ENCODE measurements at places on chromosomes 3 and 15.

DNA sequence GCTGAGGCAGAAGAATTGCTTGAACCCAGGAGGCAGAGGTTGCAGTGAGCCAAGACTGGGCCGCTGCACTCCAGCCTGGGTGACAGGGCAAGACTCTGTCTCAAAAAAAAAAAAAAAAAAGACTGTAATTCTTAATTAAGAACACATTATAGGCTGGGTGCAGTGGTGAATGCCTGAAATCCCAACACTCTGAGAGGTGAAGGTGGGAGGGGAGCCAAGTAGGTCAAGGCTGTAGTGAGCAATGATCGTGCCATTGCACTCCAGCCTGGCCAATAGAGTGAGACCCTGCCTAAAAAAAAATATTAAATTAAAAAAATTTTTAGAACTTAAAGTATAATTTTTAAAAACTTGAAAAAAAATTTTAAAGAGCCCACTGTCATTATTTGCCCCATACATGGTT lies 13.4 kb upstream of the ARPIN start:
- DNase-seq, result no peak

GRCh38 chr3:115022835-115023398 lies 124.2 kb downstream of the ZBTB20 start:
- no peak for DNase-seq

DNA sequence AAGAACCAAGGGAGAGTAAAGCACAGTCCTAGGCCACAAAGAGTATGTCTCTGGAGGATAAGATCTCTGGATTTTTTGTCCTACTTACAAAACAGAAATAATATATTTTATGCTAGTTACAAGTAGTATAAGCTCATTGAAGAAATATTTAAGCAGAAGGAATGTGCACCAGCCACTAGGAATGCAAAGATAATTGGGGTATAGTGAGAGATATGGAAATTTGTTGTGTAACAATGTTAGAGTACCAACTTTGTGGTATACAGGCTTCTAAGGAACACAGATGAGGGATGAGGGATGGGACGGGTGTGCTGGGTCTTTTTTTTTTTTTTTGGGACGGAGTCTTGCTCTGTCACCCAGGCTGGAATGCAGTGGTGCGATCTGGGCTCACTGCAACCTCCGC lies 26.5 kb downstream of the AKAP13 start:
- DNase-seq, result no peak

DNA sequence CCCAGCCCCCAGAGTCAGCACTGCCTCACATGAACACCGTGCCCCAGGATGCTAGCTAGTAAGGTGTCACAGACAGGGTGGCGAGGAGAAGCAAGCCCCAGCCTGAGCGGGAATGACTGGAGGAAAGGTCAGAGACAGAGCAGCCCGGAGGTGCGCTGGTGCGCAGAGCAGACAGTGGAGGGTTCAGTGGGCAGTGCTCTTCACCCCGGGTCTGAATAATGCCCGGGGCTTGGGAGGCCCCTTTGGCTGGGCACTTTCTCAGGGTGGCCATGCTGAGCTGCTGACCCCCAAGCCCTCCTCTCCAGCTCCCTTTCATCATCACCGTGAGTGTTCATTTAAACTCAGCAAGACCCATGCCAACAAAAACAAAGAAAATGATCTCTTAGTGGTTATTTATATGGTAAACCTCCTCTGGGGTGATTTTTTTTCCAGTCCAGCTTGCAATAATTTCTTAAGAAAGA lies 110.8 kb downstream of the VGLL4 start:
- DNase-seq, result no peak

DNA sequence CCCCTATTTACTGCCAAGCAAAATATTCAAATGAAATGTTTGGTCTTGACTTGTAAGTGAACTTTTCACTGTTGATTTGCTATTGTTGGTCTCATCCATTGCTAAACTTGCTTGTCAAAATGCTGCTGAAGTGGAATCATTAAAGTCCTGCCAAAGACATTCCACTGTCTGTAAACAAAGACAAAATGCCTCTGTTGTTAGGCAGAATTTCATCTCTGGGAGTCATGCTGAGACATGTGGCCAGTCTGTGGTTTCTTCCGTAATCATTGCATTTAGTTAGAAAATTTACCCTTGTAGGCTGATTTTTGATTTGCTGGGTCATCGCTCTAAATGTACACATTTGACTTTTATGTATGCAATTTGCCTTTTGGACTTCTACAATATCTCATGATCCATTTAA lies 577.7 kb downstream of the MECOM start:
- DNase-seq, result no peak

DNA sequence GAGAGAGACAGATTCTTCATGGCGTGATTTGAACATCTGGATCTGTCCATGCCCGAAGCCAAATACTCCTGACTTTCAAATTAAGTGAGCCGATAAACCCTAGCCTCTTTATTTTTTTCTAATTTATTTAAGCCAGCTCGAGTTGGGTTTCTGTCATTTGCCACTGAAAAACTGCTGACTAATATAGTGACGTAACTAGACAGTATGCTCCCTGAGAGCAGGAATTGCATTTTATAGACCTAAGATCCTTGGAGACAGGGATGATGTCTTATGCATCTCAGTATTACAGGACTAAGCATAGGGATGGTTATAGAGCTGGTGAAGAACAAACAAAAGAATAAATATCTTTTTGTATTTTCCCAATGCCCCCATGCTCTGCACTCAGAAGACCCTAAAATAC lies 4.6 kb downstream of the LHFPL4 start:
- DNase-seq, result no peak

DNA sequence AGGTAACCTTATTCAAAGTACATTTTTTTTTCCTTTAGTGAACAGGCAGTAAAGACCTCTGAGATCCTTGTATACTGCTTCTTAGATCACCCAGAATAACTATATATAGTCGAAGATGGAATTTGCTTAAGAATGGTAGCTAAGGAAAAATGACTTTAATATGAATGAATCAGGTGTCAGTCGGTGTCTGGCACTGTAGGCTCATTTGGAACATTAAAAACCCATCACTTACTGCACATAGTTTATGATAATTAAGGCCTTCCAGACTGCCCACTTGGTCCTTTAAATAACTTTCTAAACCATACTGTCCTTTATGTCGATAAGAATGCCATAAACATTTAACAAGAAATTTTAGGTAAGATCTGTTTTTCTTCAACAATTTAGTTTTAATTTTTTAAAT lies 981.8 kb downstream of the ROBO2 start:
- DNase-seq, result no peak

- no peak for DNase-seq
Observed at GRCh38 chr3:186316666-186317260, 45.3 kb downstream of the DGKG start.

DNA sequence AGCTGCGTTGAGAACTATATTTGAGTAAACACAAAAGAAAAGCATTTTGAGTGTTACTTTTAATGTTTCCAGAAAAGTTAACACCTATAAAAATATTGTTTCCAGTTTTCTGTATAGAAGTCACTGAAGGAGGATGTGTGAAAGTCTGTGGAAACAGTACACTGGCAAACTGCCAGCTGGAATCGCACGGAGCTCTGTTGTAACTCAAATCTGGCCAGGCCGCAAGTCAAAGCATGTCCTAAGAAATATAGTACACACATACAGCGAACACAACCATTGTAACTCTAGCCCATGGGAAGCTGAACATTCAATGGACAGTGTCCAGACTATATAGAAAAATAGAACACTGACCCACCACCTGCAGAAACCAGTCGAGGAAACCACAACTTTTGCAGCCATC lies 657.2 kb downstream of the FHIT start:
- no peak for DNase-seq

DNA sequence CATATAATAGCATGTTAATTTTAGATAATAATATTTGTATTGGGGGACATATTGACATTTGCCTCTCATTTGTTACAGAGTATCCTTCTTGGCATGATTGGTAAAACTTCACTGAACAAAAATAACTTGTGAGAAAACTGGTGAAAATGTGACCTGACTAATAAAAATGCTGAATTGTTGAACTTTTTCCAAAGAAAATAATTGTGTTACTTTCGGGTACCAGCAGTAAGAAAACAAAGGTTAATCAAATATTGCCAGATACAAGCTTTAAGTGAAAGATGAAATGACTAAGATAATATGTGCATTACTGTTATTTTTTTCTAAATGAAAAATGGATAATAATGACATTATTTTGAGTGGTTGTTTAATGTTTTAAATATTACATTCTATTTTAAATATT lies 15.2 kb downstream of the SLC12A1 start:
- no peak for DNase-seq

DNA sequence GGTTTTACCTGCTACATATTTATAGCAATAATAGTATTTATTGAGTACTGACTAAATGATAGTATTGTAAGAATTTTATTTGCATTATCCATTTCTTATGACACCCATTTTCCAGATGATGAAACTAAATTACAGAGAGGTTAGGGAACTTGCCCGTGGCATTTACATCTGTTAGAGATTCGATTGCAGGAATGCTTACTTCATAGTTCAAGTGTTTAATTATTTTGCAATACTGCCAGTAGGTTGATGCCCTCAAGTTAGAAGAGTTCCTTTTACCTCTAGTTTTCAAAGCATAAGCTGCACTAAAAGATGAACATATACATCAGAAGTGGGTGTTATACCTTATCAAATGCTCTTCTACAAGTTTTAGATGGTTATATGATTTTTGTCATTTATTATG lies 362.8 kb upstream of the RGMA start:
- DNase-seq, result no peak

GRCh38 chr3:157130467-157131251 lies 29.3 kb downstream of the CCNL1 start:
- DNase-seq, result peak; percentile 36

DNA sequence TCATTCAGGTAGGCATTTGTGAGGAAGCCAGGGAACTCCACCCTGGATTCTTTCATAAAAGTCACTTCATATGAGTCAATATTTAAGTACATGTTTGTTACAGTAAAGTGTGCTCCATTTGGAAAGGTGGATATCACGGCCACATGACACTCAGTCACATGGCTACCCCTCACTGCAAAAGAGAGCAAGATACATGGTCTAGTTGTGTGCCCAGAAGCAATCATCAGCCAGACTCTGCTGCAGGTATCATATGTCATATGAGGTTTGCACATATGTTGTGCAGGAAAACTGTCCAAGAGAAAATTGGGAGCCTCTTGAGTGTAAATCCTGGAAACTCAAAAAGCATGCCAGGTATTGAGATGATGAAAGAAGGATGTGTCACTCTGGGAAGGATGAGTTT lies 55.0 kb upstream of the NMNAT3 start:
- DNase-seq, result no peak

DNA sequence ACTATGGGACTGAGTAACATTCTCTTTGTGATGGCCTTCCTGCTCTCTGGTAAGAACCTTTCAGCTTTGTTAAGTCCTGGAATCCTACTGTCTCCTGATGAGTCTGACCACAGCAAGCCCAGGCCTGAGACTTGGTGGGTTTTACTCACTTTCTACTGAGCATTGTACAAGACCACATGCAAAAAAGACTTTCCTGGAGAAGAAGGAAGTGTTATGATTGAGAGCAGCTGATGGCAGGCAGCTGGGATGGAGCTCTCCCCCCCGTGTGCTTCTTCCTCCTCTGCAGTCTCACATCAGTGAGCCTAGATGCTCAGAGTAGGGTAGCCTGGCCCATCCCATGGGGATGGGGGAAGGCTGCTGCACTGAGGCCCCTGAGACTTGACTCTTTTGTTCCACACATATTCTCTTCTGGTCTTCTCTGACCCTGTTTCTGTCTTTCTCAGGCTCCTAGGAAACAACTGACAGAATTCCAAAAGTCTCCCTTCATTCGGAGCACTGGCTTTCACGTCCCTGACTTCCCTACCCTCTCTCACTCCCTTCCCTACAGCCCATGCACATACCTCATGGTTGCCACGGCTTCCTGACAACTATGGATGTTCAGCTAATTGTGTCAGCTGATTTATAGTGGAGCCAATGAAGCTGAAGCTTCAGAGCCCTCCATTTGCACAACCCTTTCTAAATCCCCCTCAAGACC lies 36.6 kb downstream of the CD86 start:
- DNase-seq, result no peak

- DNase-seq, result no peak
Observed at GRCh38 chr3:17301271-17301670, 416.5 kb downstream of the PLCL2 start.

DNA sequence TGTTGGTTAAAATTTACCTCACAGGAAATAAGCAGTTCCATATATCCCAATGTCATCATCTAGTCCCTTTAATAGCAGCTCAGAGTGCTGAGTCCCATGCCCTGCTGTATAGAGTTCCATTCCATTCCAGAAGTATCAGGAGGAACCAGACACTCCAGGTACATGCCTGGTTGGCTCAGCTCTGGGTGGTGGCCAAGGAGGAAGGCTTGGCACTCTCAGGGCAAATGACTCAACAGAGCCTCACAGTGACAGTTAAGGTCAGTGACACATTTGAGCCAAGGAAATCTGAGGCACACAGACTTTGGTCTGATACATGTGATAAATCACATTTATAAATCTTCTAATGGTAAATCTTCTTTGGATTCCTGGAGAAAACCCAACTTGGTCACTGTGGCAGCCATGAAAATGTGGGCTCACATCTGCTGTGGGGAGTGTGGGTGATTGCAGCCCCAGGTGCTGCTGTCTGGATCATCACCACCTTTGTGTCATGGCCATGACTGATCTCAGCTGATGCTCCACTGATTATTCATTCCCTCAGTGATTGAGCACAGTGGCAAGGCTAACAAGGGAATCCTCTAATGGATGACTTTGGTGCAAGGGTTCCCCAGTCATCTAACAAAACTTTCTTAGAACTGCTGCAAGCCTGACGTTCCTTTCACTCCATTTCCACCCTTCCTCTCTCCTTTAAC lies 9.3 kb downstream of the HHLA2 start:
- no peak for DNase-seq

- no peak for DNase-seq
Observed at GRCh38 chr15:70200511-70201424, 103.1 kb upstream of the TLE3 start.

GRCh38 chr3:64739971-64740631 lies 52.3 kb upstream of the ADAMTS9 start:
- DNase-seq, result no peak

GRCh38 chr15:43440721-43441281 lies 52.2 kb downstream of the TP53BP1 start:
- DNase-seq, result no peak

- DNase-seq, result no peak
Observed at GRCh38 chr15:78878356-78878755, 5.7 kb downstream of the MORF4L1 start.

GRCh38 chr3:114299421-114299820 lies 5.6 kb downstream of the TIGIT start:
- DNase-seq, result no peak

DNA sequence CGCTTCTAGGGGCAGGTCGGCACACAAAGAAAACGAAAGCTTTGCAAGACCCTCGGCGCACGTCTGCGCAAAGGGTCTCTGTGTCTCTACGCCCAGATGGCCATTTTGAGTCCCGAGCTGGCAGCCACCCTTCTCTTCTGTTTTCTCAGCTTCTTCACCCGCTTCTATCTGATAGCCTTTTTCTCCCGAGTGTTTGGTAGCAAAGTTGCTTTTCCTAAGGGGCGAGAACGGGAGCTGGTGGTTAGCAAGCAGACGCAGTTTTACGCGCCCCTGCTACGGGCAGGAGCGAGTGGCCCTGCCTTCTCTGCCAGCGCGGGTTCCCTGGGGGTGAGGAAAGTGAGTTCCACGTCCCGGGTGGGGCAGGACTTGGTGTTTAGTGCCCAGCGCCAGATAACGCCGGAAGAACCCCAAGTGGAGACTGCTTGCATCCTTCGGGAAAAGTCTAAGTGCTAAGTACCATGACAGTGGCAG lies 2.9 kb upstream of the MKRN2 start:
- no peak for DNase-seq
